ENCODE measurements at places on chromosomes 1 and 21. TPM values are rescaled to one million over a fixed set of nuclear protein-coding genes. Genes with fewer than 3 reads are reported as not detected.

Gene HSD3B1
- total RNA-seq = 2.8 TPM

Gene ITLN1
- not detected for total RNA-seq

Gene LYPD8
- not detected for total RNA-seq

Gene KCNJ9
- not detected for total RNA-seq

DNA sequence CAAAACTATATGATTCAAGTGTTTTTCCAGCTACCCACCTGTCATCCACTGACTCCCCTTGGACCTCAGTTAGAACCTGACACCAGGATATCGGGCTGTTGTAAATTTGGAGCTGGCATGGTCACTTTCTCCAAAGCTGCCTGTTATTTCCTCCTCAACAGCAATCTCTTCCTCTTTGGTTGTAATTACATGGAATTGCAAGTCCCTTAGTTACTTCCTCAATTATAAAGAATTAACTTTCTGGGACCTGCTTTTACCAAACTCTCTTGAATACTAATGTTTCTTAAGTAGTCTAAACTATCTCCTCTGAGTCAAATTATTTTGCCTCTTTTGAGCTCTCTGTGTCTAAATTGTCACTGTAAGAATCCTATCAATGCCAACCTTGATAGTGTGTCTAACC, 150.3 kb upstream of the SGIP1 start:
- H3K27ac ChIP-seq = no peak overlapping the region
- DNase-seq = no peak
- H3K4me3 ChIP-seq = no peak overlapping the region
- no peaks in the 10 kb centered on the region for H3K36me3 ChIP-seq

- DNase-seq = no peak
- H3K27ac ChIP-seq = no peak overlapping the region
- no peaks in the 10 kb centered on the region for H3K36me3 ChIP-seq
- peaks cover 3% of the 10 kb centered on the region for H3K4me1 ChIP-seq
- H3K27me3 ChIP-seq = peaks cover 3% of the 10 kb centered on the region
Observed at GRCh38 chr1:26218906-26219494, 15.0 kb upstream of the CEP85 start.

DNA sequence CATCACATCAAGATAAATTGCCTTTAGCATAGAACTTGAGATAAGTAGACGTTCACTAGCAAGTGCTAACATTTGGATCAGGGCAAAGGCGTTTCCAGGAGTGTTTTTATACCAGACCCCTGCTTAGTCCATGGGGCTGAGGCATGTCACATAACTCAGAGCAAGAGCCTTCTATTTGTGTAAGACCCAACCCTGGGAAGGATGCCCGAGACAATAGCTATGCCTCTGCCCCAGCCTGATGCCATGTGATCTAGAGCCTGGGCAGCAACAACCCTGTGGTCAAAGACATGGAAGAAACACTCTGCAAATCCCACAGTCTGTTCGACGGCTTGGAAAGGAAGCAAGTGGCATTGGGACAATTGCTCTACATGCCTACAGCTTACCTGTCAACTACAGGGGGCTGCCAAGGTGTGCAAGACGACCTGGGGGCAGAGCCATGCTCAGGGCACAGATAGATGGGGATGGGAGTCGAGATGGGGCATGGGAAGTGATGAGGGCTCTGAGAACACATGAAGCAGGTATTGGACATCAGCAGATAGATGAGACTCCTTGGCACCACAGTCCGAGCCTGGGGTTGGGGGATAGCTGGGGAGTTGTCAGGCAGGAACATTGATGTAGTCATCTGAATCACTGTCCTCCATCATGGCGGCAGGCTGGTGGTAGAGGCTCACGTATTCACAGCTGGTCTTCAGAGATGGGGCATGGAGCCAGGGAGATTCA, 7.3 kb downstream of the IL24 start:
- H3K27me3 ChIP-seq = peaks cover 4% of the 10 kb centered on the region
- no peaks in the 10 kb centered on the region for H3K36me3 ChIP-seq
- peak overlapping the region; percentile 43 for H3K27ac ChIP-seq
- DNase-seq = no peak

DNA sequence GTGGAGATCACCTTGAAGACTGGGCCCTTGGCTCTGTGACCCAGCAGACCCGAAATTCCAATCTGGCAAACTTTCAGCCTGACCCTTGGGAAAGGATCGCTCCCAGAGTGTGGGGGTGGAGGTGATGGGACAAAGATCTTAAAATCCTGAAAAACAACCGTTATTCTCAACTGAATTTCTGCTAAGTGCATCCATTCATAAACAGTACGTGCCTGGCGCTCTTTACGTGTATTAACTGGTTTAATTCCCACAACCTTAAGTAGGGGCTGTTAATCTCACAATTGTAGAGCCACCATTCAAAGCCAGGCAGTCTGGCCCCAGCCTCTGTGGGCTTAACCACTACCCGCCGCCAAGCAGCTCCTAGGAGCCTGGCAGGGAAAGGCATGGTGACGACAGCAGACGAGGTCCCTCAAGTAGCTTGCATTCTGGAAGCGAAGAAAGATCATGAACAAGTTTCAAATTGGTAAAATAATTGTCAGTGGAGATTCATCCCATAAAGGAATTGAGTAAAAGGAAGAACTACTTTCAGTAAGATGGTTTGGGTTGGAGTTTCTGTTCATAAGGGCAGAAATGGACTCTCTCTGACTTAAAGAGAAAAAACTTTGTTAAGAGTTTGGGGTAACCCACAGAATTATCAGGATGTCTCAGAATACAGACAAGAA, 11.4 kb upstream of the RGS16 start:
- H3K4me3 ChIP-seq = peak overlapping the region; percentile 62
- peaks cover 24% of the 10 kb centered on the region for H3K4me1 ChIP-seq
- peaks cover 7% of the 10 kb centered on the region for H3K27me3 ChIP-seq
- peak overlapping the region; percentile 36 for H3K27ac ChIP-seq

Data from astrocyte (in vitro differentiated cells and primary cell).